ENCODE measurements at places on chromosomes 2 and 18.

GRCh38 chr2:237647176-237648015, 20.0 kb downstream of the LRRFIP1 start:
- no peak for DNase-seq

DNA sequence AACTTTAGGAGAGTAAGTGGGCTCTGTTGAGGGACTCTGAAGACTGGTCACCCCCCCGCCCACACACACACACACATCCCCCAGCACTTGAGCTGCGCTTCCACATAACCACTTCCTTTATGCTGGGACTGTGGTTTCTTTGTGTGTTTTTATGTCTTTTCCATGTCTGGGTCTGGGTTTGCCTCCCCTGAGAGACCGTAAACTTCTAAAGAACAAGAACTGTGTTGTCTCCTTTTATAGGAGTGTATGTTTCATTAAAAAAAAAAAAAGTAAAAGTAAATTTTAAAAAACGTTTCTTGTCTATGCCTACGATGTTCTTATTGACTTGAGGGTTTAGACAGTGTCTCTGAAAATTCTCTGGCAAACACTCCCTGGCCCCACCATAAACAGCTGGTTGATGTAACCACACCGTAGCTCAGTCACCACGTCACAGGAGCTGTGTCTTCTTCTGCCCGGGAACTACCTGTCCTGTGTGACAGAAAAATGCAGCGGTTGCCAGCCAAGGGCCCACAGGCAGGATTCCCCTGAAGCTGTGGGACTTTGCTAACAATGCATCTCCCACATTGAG, 68.0 kb downstream of the KLHL29 start:
- DNase-seq, result no peak

DNA sequence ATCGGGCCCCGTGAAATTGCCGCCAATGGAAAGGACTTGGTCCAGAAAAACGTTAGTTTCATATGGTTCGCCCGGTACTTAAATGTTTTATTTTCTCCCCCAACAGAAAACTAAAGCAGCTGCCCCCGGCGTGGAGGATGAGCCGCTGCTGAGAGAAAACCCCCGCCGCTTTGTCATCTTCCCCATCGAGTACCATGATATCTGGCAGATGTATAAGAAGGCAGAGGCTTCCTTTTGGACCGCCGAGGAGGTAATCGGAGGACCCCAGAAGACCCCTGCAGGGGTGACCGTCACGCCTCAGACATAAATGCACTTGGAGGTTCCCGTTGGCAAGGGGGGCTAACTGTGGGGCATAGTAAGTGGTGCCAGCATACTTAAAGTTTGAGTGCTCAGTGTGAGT, 742 bp downstream of the RRM2 start:
- no peak for DNase-seq

- no peak for DNase-seq
Observed at GRCh38 chr2:100702438-100703109, 117.4 kb upstream of the NPAS2 start.

- peak; percentile 83 for DNase-seq
Observed at GRCh38 chr2:86035883-86036668, 69.6 kb downstream of the POLR1A start.

DNA sequence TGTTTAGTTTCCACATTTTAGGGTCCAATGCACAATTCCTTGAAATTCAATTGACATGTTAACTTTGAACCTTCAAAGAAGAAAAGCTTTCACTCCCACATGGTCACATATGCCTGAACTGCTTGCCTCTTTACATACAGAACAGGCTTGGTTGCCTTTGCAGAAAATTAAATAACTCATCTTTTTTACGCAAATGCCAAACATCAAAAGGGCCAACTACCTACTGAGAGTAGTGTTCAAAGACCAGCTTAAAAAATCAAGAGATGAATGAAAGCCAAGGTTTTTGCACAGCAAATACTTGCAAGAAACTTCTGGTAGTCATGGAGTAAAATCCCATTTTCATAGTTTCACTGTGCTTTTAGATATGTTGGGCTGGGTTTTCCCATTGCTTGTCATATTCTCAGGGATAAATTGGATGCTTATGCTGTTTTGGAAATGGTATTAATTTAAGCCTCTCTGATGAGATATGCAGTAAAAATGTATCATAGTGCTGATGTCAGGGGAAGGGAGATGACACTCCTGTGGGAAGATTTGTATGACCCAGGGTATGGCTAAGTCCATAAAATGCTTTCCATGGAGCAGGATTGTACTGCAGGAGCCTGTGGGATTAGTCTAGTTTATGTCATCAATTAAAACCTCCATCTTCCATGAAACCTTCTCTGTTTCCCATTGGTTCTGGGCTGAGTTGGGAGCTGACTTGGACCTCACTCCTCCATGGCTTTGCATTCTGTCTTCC, 60.6 kb upstream of the DARS1 start:
- no peak for DNase-seq

GRCh38 chr2:69652206-69652605, 8.7 kb upstream of the AAK1 start:
- no peak for DNase-seq

- no peak for DNase-seq
Observed at GRCh38 chr2:10947446-10948187, 35.9 kb downstream of the KCNF1 start.

DNA sequence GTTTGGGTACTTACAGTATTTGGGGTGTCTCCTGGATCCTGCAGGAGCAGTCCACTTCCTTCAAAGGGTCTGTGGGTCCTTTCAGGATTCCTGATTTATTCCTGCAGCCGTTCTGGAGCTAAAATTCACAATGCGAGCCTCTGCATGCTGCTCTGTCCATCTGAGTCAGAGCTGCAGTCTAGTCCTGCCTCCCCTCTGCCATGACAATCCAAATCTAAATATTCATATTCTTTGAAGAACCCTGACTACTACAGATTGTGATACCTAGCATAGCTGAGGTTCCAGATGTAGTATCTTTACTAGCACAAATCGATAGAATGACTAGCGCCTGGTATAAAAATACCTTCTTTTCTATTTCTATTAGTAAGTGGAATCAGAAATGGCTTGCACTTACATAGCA, 31.3 kb upstream of the GAREM1 start:
- DNase-seq, result no peak
